ENCODE measurements at places on chromosomes 12 and 14. TPM values are rescaled to one million over a fixed set of nuclear protein-coding genes. Genes with fewer than 3 reads are reported as not detected.

- DNase-seq = no peak
- no peak overlapping the region for H3K27ac ChIP-seq
- no peaks in the 10 kb centered on the region for H3K27me3 ChIP-seq
- no peak overlapping the region for H3K4me3 ChIP-seq
- H3K36me3 ChIP-seq = no peaks in the 10 kb centered on the region
- H3K4me1 ChIP-seq = peaks cover 3% of the 10 kb centered on the region
These were observed 185.1 kb downstream of the ANO6 start for GRCh38 chr12:45400991-45401390.

DNA sequence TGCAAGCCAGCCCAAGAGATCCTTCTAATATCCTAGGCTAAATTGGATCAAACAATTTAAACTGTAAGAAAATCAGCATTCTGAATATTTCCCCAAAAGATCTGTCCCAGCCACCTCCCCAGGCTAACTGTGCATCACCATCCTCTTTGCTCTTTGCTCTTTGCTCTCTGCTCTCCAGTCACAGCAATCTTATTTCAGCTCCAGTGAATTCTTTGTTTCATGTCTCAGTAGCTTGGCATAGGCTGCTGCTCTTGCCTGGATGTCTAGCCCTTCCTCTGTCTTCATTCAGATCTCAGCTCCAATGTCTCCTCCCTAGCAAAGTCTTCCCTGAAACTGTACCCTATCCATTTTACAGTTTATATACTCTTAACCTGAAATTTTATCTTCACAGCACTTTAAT lies 399.8 kb upstream of the USP15 start:
- no peaks in the 10 kb centered on the region for H3K4me1 ChIP-seq
- H3K36me3 ChIP-seq = no peaks in the 10 kb centered on the region
- no peak overlapping the region for H3K27ac ChIP-seq
- no peak overlapping the region for H3K4me3 ChIP-seq
- H3K27me3 ChIP-seq = no peaks in the 10 kb centered on the region

The MDM1 gene
- 12.8 TPM for total RNA-seq

- H3K27me3 ChIP-seq = no peaks in the 10 kb centered on the region
- no peaks in the 10 kb centered on the region for H3K4me1 ChIP-seq
- no peak overlapping the region for H3K4me3 ChIP-seq
- DNase-seq = no peak
These were observed 283.4 kb upstream of the G2E3 start for GRCh38 chr14:30275604-30276003.

The INHBC gene
- total RNA-seq = not detected

Measured in ovary (tissue), 10 donors.